ENCODE measurements at places on chromosomes 3 and 15.

GRCh38 chr3:28835751-28836150 is 445.1 kb upstream of the RBMS3 start:
- no peak for DNase-seq

DNA sequence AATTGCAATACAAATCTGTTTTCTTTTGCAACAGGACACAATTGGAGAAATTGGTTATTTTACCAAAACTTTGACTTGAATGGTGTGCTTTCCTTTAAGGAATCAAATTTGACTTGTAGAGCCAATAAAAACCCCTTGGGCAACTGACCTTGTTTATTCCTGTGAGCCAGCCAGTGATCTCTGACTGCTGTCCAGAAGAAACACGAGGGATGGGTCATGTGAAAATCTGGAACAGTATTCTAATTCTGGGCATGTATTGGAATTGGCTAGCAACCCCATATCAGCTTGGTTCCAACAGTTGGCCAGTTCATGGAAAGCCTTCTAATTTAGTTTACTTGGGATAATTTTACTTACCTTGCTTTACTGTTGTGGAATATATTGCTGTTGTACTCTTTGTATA is 19.1 kb upstream of the HHATL start:
- no peak for DNase-seq

DNA sequence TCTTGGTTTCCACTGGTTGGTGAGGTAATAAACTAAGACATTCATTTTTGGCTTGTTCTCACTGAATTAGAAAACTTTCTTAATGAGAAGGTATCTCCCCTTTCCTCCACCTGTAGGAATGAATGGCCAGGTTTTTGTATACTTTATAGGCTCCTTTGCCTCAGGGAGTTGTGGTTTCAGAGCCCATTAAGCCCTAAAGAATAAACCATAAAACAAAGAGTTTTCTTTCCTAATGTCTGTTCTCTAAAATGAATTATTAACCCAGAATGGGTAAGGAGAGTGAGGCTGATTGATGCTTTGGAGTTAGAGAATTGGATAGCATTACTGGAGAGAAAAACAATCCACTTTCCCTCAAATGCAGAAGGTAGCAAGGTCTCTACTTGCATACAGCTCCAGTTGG is 67.6 kb downstream of the TIGIT start:
- DNase-seq: no peak

DNA sequence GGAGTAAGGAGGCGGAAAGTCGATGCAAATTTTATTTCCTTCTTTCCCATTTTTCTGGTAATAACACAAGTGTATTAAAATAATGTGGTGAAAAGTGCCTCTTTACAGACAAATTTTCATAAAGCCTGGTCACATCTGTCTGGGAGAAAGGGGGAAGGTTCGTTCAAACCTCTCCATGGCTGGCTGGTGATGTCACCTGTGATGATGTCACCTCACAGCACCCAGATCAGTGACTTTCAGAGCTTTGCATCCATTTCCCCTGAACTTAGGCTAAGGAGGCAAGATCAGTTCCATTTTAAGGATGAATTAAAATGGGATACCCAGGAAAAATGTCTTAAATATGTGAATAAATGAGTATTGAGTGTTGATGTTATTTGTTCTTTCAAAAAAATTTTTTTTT is 34.1 kb downstream of the ATP10A start:
- DNase-seq: no peak

GRCh38 chr3:115986555-115987207 is 363.4 kb downstream of the GAP43 start:
- no peak for DNase-seq

DNA sequence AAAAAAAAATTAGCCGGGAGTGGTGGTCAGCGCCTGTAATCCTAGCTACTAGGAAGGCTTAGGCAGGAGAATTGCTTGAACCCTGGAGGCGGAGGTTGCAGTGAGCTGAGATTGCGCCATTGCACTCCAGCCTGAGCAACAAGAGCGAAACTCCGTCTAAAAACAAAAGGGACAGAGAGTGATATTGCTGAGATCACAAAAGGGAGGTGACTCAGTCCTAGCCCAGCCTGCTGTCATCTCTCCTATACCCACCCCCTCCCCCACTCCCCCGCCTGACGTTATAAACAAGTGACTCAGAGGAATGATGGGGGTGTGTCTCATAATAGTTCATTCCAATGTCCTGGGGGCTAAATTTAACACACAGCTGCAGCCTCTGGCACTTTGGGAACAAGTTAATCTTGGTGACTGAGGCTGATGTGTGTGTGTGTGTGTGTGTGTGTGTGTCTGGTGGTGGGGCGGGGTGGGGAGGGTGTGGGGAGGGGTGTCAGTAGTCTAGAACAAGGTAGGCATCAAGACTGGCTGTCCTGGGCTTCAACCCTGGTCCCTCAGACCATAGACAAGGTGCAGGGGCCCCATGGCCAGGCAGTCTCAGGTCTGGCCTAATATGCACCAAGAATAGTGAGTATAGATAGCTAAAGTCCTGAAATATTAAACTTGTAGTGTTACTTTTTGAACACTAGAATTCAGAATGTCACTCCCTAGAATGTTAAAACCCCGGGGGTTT is 1.3 kb upstream of the KLHL40 start:
- peak; percentile 36 for DNase-seq

DNA sequence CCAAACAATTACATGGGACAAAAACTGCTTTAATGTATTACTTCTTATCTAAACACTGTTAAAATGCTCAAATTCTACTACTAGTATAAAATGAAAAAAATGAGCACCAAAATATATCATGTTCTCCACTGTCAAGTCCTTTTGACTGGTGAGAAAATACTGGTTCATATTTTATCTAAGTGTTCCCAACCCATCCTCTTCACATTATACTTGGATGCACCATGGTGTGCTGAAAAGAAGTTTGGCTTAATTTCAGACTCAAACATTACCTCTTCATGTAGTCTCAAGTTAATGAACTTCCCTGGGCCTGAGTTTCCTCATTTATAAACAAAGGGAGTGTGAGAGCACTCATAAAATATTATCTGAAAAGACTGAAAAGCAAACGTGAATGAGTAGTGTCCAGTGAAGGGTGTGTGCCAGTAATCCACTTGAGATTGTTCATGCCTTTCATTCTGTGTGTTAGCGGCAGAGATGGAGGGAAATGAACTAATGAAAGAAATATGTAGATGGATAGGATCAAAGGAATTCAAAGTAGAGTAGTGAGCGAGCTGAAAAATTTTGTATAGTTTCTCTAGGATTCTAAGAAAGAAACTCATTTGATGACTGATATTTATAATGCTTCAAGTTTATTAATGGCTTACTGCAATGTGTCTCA is 263.2 kb downstream of the NLGN1 start:
- no peak for DNase-seq

DNA sequence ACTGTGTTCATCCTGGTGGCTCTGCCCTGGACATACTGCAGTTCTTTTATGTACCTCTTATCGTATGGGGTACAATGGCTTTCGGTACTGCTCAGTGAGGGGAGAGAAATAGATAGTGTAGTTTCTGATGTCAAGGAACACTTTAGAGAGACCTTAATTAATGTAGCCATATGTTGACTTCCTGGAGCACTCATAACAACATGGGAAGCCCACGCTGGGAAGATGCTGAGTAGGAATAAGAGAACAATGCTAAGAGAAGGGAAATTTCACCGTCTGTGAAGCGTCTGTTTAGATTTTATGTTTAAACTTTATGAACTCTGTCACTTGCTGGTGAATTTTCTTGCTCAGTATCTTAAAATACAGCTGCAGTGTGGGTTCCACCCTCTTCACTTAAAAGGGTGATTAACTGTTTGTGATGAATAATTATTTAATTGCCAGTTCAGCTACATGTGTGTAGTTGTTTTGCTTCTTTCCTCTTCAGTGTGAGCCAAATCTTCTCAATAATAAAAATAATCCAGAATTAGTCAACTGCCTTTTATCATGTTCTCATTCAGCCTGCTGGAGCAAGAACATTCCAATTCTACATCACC is 373.1 kb upstream of the TPRG1 start:
- no peak for DNase-seq

DNA sequence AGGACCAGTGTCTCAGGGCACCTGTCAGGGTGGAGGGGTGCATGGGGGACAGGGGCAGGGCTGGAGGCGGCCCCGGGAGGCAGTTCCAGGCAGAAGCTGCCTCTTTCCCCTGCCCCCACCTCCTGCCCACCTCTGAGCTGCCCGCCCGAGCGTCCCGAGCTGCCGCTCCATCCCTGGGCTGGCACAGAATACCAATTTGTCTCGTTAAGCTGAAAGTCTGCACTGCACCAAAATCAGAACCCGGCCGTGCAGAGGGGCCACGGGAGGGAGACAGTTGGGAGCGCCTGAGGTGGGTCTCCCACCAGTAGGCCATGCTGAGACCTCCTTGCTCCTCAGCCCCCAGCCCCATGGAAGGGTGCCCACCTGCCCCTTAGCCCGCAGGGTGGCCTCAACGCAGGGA is 1.3 kb upstream of the ATP2B2 start:
- no peak for DNase-seq

GRCh38 chr3:78957456-78957855 is 810.3 kb downstream of the ROBO1 start:
- DNase-seq: no peak

GRCh38 chr15:73867426-73867825 is 5.9 kb upstream of the TBC1D21 start:
- DNase-seq: no peak

DNA sequence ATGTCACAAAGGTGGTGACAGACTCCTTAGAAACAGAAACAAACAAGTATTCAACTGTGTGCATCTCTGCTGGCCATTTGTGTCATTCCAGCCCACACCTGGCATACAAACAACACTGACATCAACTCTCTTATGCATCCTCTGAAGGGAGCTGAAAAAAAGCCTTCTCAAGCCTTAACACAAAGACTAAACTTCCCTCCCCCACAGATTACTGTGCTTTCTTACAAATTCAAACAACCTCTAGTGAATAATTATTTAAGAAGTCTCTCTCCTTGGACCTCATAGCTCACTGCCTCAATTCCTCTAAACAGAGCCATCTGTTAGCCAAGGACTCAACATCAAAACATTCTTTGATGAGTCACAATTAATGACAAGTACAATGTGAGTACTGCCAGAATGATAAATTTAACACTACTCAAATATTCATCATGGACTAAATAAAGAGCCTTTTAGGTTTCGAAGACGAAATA is 132.1 kb downstream of the WDR76 start:
- DNase-seq: no peak

GRCh38 chr3:9130345-9131305 is 118.8 kb downstream of the SRGAP3 start:
- no peak for DNase-seq

DNA sequence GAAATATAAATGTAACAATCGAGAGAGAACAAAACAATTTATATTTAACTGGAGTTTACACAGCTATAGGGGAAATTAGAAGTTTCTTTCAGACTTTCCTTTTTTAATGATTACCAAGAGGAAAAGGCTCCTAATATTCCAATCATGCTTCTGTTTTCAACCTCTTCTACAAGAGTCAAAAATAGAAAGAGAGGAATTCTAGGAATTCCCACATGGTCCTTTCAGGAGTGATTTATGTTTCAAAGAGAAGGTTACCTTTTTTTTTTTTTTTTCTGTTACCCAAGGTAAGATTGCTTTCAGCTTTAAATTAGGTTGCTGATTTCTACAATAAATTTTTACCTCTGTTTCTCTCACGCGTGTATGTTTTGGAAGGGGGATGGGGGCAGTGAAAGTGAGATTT is 355.3 kb upstream of the DCBLD2 start:
- no peak for DNase-seq

GRCh38 chr15:88476635-88477060 is 9.1 kb downstream of the MRPS11 start:
- DNase-seq: peak; percentile 29

GRCh38 chr3:153906366-153906765 is 214.8 kb upstream of the ARHGEF26 start:
- DNase-seq: no peak

DNA sequence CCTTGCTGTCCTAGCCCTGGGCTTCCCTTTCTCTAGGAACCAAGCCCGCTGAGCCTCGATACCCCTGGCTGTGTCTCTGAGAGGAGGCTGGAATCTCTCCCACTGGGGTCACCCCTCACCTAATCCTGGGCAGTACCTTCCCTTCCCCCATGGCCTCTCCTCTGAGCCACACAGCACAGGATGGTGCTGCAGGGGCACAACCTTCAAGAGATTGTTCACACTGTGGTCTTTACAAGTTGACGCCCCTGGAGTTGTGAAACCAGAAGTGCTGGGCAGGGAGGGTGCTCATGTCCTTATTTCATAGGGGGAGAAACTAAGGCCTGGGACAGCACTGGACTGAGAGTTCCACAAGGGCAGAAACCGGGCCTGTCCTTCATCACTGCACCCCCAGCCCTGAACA is 70.9 kb upstream of the TMEM115 start:
- DNase-seq: peak; percentile 38

DNA sequence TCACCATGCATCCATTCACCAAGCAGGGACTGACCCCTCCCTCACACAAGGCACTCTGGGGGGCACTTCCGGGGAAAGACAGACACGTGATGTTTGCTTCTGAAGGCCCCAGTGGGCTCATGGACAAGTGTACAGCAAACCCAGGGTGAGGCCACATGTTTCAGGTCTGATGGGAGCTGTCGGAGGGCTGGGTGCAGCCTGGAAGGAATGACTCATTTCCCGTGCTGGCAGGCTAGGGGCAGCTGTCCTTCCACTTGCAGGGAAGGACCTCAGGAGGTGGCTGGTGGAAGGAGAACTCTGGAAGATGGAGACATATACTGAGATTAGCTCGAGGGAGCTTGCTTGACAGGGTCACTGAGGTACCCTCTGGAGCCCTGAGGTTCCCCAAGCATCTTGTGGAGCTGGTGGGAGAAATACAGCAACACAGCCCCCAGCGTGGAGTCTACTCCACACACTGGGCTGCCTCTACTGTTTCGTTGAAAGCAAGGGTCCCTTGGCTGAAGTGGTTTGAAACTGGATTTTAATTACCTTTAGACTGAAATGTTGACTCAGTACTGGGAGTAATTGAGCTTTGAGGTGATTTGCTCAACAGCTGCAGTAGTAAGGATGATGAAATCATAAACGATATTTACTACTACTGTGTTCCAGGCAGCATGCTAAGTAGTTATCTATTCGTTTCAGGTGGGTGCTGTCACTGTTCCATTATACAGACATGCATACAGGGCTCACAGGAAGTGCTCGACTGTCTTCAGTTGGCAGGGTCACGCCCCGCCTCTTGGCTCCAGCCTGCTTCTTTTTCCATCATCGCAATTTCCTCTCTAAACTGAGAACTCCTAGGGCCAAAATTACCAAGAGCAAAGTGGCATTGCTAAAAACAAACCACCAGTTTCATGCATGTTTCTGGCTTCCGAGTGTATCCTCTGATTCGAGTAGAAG is 230.4 kb downstream of the ADAMTS17 start:
- DNase-seq: no peak

- no peak for DNase-seq
Measured at GRCh38 chr3:60126511-60127304, 1076.9 kb upstream of the CFAP20DC start.

- peak; percentile 89 for DNase-seq
Measured at GRCh38 chr15:90062023-90062442, 40.2 kb downstream of the IDH2 start.

- no peak for DNase-seq
Measured at GRCh38 chr15:93102211-93102610, 13.2 kb upstream of the RGMA start.

- no peak for DNase-seq
Measured at GRCh38 chr3:72155391-72156064, 370.6 kb upstream of the PROK2 start.

All from T-helper 2 cell (primary cell).